ENCODE measurements at places on chromosomes 1 and 21.

GRCh38 chr21:31184459-31184858 is 146.2 kb upstream of the KRTAP19-8 start:
- DNase-seq = no peak

GRCh38 chr1:77168358-77168757 is 50.9 kb downstream of the PIGK start:
- DNase-seq = no peak

DNA sequence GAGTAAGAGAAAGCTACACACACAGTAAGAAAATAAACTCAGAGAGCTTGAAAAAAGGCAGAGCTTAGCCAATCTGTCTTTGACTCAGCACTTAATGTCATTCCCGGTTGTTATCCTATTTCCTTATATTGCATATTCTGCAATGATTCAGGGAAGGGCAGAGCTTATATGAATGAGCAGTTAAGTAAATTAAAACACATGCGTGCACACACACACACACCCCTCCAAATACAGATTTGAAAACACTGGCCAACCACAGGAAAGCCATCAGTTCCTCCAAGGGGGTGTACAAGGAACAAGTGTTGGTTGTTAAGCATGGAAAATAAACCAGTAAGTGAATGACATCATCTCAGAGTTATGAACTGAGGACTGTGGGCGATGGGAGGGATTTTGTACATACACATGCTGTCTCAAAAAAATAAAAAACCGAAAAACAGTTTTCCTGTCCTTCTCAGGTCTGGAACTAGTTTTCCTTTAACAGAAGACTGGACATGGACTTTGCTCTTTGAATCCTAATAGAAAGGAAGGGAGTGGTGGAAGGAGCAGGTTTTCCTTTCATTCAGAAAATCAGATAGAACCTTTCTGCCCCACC is 1.0 kb downstream of the IQGAP3 start:
- DNase-seq = peak; percentile 76

DNA sequence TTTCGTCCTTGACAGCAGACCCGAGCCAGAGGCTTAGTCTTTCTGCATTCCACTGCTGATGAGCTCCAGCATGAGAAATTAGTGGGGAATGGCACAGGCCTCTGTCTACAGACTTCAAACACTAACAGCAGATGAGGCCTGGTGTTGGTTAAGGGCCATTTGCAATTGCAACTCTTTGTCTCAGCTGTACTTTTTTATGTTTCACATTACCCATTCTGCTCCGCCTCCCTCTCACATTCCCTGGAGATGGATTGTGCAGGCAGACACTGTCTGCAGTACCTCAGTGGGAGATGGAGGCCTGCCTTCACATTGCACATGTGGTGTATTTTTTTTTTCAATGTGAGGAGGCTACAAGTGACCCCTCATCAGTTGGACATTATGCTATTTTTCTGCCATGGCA is 370.2 kb downstream of the DUSP10 start:
- no peak for DNase-seq

- no peak for DNase-seq
Measured at GRCh38 chr1:234241941-234242490, 131.2 kb upstream of the COA6 start.

DNA sequence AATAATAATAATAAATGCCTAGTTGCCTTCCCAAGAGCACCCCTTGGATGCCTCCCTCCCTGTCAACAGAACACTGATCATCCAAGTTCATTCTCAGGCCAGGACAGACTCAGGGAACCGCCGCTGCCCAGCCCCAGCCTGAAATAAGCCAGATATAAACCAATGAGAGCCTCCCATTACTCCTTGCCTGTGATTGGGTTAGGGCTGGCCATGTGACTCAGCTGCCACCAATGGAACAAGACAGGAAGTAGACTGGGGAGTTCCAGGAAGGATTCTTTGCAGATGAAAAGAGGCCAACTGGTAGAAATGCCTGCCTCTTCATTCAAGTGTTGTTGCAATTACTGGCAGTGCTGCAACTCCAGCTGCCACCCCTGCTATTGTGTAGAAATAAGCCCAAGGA is 146.4 kb upstream of the TIAM1 start:
- DNase-seq = no peak

DNA sequence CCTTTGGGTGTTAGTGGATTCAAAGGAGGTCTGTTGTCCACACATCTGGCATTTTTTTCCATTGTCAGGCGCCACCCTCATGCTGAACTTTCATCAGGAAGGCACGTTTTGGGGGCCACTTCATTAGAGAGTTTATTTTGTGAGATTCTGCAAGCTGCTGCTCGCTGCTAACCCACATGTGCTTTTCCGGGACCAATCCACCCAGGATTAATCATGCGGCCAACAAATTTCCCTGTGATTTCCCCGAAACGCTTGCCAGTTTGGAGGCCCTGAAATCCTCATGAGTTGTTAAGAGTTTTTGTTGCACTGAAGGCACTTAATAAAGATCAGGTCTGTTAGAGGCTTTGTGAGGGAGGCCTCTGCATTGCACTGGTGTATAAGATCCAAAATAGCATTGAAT is 2.4 kb downstream of the PDPN start:
- DNase-seq = peak; percentile 3

DNA sequence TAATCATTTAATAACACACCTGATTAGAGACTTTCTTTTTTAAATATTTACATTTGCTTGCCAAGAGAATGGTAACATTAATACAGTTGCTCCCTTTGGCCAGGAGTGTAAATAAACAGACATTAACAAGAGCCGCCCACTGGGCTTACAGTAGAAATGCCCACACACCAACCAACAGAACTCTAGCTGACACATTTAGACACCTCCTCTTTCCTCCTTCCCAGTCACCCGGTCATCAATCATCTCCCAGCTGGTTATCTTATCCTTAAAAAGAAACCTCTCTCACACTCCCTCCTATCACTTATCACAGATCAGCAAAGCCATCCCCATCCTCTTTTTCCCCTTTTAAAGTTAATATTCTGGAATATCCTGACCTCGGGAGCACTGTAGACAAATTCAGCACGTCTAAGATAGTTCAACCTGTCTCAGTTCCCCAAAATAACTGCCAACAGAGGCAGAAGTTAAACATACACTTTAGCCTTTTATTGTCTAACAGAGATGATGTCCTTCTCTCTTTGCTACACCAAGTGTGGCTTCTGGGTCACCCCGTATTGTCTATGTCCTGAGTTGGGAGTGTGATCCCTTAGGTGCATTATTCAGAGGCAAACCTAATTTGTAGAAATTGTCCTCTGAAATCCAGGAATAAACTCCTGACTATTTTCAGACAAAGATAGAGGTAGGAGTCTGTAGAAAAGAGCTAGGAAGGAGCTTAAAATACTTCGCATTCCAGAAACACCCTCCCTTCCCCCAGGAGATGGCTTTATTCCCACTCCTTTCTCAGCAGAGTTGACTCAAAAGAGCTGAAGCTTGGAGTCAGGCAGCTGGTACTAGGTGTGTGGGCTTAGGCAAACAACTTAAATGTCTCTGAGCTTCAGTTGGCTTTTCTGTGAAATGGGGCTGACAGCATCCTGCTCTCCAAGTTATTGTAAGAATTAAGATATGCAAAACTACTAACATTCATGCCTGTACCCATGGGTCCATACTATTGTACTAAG is 8.8 kb downstream of the MYCL start:
- peak; percentile 46 for DNase-seq

DNA sequence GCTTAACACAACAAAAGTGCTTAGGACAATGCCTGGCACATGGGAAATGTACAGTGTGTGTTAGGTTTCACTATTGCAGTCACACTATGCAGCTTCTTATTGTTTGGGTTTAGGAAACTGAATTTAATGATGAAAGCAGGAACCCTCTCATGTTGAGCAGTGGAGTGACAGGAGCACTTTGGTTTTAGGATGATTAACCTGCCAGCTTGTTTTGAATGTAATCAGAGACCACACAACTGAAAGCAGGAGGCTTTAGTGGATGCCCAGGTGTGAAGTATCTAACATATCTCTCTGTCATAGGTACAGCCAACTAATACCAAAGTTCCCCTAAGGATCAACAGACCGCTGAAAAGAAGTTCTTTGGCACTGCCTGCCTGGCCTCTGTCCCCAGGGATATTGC is 406.9 kb upstream of the USP24 start:
- no peak for DNase-seq

DNA sequence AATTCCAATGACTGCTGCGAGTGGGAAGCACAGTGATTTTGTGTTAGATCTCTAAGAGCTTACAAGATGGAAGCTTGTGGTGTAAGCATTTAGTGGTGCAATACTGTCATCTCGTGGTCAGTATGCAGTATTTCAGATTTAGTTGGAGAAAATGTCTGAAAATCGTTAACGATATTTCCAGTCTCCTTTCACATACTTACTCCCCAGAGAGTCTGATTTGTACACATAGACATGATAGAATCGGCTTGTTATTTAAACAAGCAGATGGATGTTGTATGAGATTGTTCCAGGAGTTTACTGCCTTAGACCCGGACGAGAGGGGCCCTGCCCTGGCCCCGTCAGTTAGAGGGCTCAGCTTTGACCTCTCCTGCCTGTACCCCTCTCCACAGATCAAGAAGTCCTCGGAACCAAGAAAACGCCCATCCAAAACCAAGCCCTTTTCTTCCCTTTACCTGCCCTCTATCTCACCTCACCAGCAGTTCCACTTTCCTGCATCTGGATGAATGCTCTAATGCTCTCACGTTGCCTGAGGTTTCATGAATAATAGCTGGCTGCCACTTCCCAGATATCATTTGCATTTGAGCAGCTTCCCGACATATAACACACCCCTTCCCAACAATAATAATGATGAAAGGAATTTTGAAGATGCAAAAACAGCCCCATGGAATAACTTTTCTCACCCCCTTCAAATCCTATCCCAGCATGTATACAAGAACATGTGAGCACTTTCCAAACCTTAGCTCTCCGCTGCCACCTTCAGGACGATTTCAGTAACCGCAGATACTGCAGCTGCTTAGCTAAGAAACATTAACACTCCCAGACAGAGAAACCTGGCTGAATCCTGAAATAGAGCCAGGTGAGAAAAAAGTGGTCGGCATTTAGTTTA is 247.3 kb downstream of the LTN1 start:
- peak; percentile 44 for DNase-seq

- DNase-seq = no peak
Measured at GRCh38 chr1:53693339-53693738, 45.6 kb downstream of the GLIS1 start.

DNA sequence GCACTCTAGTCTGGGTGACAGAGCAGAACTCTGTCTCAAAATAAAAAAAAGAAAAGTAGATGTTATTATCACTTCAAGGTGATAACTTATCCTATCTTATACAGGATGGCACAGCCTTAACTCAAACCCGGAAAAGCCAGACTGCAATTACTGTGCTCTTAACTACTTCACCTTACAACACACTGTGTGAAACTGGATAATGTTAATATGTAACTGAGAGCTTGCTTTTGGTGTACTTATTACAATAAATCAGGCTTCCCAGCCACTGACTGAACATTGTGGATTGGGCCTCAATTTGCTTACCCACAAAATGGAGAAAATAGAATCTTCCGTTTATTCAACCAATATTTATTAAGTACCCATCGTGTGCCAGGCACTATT is 1.4 kb downstream of the ORC1 start:
- DNase-seq = no peak

GRCh38 chr1:10253755-10254154 is 43.4 kb downstream of the KIF1B start:
- peak; percentile 97 for DNase-seq

- DNase-seq = no peak
Measured at GRCh38 chr1:36836916-36837315, 197.4 kb downstream of the GRIK3 start.

DNA sequence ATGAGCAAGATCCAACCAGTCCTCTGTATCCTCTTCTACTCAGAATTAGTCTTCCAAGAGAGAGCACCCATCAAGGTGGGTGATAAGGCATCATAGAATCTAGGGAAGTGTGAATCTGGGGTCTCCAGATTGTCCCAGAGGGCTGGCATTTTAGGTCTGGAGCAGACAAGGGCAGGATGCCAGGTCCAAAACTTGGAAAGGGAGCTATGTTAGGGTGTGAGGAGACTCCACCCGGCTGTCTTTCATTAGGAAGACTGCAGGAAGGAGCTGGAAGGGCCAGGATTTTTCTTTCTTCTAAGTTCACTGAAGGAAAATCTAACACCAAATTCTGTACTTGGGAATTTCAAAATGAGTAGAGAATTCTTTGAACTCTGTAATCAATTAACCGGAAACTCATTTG is 86.1 kb upstream of the BMP8A start:
- DNase-seq = no peak

GRCh38 chr1:30774550-30775432 is 17.2 kb upstream of the LAPTM5 start:
- DNase-seq = no peak

- DNase-seq = no peak
Measured at GRCh38 chr1:207647671-207648333, 2.9 kb downstream of the CR1L start.

- DNase-seq = no peak
Measured at GRCh38 chr1:58201492-58202106, 344.9 kb downstream of the OMA1 start.

DNA sequence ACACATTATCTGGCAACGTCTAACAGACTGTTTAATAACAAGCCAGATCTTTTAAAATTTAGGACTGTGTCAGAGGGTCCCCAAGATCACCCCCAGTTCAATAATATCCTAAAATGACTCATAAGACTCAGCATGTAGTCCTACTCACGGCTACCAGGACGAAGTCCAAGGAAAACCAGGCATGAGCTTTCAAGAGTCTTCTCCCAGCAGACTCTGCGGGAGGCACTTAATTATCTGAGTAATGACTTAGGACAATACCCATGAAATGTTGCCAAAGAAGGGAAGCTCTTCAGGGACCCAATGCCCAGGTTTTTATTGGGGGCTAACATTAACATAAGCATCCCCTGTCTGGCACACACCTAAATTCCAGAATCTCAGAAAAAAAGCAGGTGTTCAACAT is 7.0 kb downstream of the HFM1 start:
- no peak for DNase-seq

DNA sequence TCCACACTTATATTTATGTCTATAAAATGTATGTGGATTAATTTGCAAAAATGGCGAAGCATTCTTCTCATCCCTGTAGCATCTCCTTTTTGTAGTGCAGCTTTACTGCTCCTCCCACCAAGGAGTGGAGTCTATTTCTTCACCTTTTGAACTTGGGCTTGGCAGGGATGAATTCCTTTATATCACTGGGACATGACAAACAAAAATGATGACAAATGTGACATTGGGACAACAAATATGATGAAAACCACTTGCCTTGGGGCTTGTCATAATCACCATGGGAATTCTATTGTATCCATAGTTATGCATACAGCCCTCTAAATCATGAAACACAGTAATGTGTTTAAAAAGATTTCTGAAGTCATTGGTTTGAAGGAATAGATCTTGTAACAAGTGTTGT is 155.0 kb downstream of the TNFSF18 start:
- no peak for DNase-seq

DNA sequence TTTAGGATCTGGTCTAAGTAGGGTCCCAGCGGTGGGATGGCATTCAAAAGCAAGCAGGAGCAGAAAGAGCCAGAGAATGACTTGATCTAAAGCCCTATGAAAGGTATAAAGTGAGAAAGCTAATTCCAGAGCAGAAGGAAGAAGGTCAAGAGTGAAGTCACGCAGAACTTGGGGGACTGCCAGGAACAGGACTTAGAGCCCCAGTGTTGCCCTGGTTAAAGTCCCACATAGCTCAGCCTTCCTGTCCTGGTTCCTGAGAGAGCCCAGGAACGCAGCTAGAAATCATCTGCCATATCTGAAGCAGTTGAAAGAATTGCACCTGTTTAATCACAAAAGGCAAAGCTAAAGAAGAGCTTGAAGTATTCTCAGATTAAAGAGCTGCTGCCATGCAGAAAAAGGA is 160.6 kb upstream of the ATP1B1 start:
- DNase-seq = no peak

- no peak for DNase-seq
Measured at GRCh38 chr1:7633506-7634245, 137.4 kb upstream of the VAMP3 start.

- DNase-seq = no peak
Measured at GRCh38 chr1:151478140-151478812, 19.0 kb upstream of the POGZ start.

Measured in GM04503 (cell line).